ENCODE measurements at places on chromosomes 11 and 22.
A peak's percentile ranks its signal among the peaks of the same experiment; 100 is the strongest.

- peaks cover 68% of the 10 kb centered on the region for H3K4me1 ChIP-seq
- DNase-seq = no peak
- no peaks in the 10 kb centered on the region for H3K36me3 ChIP-seq
These were observed 5.4 kb downstream of the PLA2G6 start for GRCh38 chr22:38176170-38176741.

- no peak overlapping the region for H3K4me3 ChIP-seq
- H3K36me3 ChIP-seq = no peaks in the 10 kb centered on the region
- H3K27ac ChIP-seq = no peak overlapping the region
These were observed 24.7 kb downstream of the PC start for GRCh38 chr11:66933531-66933930.

DNA sequence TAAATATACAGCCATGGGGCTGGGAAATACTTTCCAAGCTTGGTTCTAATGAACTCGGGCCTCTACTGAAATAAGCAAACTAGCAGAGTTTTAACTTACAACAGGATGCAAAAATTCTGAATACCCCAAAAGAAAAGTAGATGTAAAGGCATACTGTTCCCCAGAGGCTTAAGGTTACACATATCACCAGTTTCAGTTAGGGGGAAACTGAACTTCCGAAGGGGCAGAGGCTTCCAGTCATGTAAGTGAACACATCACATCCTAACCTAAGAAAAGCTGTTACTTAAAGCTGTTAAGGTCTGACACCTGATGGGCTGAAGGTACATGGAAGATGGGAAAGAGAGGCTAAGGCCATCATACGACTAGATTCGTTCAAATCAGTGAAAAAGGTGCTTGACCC lies 2.3 kb downstream of the GAB2 start:
- H3K4me1 ChIP-seq = peaks cover 26% of the 10 kb centered on the region
- no peak overlapping the region for H3K4me3 ChIP-seq
- no peaks in the 10 kb centered on the region for H3K36me3 ChIP-seq
- no peak overlapping the region for H3K27ac ChIP-seq
- H3K27me3 ChIP-seq = no peaks in the 10 kb centered on the region

DNA sequence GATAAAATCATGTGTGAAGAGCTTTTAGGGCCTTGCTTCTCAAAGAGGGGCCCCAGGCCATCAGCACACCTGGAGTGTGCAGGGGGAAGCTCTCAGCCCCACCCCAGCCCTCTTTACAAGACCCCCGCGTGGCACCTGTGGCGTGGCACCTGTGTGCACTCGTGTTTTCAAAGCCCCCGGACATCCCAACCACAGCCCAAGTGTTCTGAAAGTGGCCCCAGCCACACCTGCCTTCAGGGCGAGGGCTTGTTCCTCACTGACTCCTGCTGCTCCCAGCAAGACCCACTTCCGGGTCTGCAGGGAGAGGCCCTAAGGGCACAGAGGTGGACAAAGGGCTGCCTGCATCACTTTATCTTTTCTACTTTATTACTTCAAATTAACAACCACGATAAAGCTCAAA lies 17.5 kb upstream of the TMEM184B start:
- H3K4me3 ChIP-seq = no peak overlapping the region
- peak overlapping the region; percentile 94 for H3K27ac ChIP-seq
- peaks cover 67% of the 10 kb centered on the region for H3K4me1 ChIP-seq
- no peaks in the 10 kb centered on the region for H3K27me3 ChIP-seq

DNA sequence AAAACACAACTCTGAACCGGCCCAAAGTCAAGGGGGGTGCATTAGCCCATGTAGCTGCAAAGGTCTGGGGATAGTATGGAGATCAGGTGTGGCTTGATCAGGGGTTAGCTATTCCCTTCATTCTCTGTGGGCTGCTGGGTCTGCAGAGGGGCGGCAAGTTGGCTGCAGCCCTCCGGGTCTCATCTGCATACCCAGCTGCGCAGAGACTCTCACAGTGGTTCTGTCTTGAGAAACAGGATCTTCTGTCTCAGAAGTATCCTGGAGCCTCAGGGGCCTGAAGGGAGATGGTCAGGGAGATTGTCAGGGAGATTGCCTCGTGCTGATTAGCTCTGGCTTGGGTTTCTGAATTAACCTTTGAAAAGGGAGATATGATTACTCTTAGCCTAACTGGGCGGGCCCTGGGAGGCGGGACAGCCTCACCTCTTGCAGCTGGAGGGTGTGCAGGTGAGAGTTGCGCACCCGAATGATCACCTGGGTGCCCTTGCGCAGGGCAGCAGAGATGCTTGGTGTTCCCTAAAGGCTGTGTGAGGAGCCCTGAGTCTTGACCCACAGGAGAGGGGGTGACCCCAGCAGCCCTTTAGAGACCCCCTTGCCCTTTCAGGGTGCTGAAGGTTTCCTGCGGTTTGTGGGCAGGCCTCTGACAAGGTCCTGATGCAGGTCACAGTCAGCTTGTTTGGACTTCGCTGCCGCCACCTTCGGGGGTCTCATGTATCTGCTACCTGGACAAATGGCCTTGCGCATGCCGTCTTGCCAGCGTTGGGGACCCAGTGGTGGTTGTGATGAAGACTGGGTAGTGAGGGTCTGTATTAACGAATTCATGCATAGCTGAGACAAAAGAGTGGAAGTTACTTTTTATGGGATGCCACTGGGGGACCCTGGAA lies 7.3 kb downstream of the ARHGAP8 start:
- H3K27ac ChIP-seq = no peak overlapping the region
- DNase-seq = no peak
- no peak overlapping the region for H3K4me3 ChIP-seq
- no peaks in the 10 kb centered on the region for H3K27me3 ChIP-seq
- no peaks in the 10 kb centered on the region for H3K36me3 ChIP-seq
- H3K4me1 ChIP-seq = peaks cover 38% of the 10 kb centered on the region

- H3K4me3 ChIP-seq = no peak overlapping the region
- peaks cover 13% of the 10 kb centered on the region for H3K4me1 ChIP-seq
- no peaks in the 10 kb centered on the region for H3K27me3 ChIP-seq
These were observed 94.0 kb upstream of the APOA1 start for GRCh38 chr11:116931206-116931953.

- no peak overlapping the region for H3K27ac ChIP-seq
- no peaks in the 10 kb centered on the region for H3K4me1 ChIP-seq
- H3K4me3 ChIP-seq = no peak overlapping the region
- H3K36me3 ChIP-seq = no peaks in the 10 kb centered on the region
These were observed 171.3 kb upstream of the SOX6 start for GRCh38 chr11:16527525-16528246.

Data from PC-9 (cell line).